ENCODE measurements at places on chromosomes 6 and 20. TPM values are rescaled to one million over a fixed set of nuclear protein-coding genes. Genes with fewer than 3 reads are reported as not detected.

OR2H1 gene
- not detected for polyA plus RNA-seq

SCRT2 gene
- 0.63 TPM for polyA plus RNA-seq

BIRC7 gene
- 0.09 TPM for polyA plus RNA-seq

C20orf141 gene
- polyA plus RNA-seq = not detected

NELFE gene
- polyA plus RNA-seq = 43.8 TPM

EMILIN3 gene
- 0.33 TPM for polyA plus RNA-seq

GATA5 gene
- 0.15 TPM for polyA plus RNA-seq

AGER gene
- polyA plus RNA-seq = 20.6 TPM

TNF gene
- 0.42 TPM for polyA plus RNA-seq

DOK5 gene
- 0.38 TPM for polyA plus RNA-seq

MAS1 gene
- under 0.01 TPM for polyA plus RNA-seq

C6orf118 gene
- 0.19 TPM for polyA plus RNA-seq

TRIM10 gene
- polyA plus RNA-seq = 0.02 TPM

SLC13A3 gene
- 2.3 TPM for polyA plus RNA-seq

SERPINB6 gene
- polyA plus RNA-seq = 193 TPM

TRERF1 gene
- polyA plus RNA-seq = 1.3 TPM
